ENCODE measurements at places on chromosomes 7 and 10.

- DNase-seq, result no peak
These were observed 41.4 kb downstream of the AFAP1L2 start for GRCh38 chr10:114362826-114363355.

- no peak for DNase-seq
These were observed 388.3 kb upstream of the ETV1 start for GRCh38 chr7:14377646-14378266.

DNA sequence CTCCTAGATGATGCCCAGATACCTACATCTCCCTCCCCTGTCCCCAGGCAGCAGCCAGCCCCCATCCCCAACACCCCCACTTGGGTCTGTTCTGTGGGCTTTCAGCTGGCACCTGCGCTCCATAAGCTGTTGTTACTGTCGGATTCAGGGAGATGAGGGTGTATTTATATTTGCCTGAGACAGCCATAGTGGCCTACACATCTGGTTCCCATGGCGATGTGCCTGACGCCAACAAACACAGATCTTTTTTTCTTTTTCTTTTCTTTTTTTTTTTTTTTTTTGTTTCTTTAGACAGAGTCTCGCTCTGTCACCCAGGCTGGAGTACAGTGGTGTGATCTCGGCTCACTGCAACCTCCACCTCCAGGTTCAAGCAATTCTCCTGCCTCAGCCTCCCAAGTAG lies 73.1 kb downstream of the CLIP2 start:
- no peak for DNase-seq

DNA sequence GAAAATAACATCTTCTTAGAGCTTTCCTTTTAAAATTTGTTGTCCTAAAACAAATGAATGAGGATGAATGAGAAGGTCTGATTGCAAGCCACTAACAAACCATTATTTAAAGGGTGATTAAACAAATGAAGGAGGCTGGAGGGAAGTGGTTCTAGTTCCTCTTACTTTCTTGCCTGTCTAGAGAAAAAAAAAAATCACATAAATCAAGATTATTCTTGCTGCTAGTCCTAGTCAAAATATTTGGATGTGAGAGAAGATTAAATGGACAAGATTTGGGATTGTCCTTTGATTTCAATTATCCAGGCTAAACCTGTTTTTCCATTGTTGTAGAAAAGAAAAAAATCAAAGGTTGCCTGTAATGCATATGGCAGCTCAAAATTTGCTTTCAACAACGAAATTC lies 3.3 kb downstream of the SKAP2 start:
- DNase-seq, result no peak

Measured in CD8-positive, alpha-beta memory T cell (primary cell).